Right lobe of liver (tissue), 6 donors: ENCODE measurements at places on chromosomes 2 and 18.

GRCh38 chr2:48906633-48907032 is 151.1 kb upstream of the LHCGR start:
- no peak for DNase-seq

- DNase-seq, result no peak
These were observed 153.3 kb upstream of the ITGA6 start for GRCh38 chr2:172273910-172274571.

DNA sequence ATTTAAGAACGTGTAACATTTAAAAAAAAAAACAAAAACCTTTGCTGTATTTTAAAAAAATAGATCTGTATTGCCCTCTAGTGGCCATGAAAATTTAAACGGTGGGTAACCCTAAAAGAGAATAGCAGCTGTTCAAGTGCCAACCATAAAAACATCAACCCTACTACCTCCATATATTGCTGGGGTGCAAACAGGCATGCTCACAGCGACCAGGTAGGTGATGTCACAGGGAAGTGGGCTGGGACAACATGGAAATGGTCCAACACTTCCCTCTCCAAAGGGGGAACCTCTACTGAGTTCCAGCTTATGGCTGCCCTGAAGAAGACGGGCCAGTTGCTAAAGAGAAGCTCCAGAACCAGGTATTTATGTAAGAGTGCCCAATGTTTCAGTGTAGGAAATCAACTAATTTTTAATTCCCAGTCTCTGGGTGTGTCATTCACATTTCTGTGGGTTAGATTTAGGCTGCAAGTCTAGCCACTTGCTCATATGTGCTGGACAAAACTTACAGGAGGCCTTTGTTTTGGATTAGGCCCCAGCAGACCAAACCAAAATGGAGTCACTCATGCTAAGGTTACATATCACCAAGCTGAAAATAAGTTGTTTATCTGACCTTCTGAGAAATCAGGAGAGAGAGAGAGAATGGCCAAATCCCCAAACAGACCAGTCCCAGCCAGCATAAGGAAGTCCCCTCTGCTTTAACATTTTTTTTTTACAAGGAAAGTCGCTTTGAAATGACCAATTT is 54.5 kb downstream of the SKA1 start:
- DNase-seq, result no peak

- no peak for DNase-seq
These were observed 15.1 kb downstream of the TRAK2 start for GRCh38 chr2:201436141-201436540.

- DNase-seq, result no peak
These were observed 51.8 kb downstream of the PSD4 start for GRCh38 chr2:113225263-113226259.

DNA sequence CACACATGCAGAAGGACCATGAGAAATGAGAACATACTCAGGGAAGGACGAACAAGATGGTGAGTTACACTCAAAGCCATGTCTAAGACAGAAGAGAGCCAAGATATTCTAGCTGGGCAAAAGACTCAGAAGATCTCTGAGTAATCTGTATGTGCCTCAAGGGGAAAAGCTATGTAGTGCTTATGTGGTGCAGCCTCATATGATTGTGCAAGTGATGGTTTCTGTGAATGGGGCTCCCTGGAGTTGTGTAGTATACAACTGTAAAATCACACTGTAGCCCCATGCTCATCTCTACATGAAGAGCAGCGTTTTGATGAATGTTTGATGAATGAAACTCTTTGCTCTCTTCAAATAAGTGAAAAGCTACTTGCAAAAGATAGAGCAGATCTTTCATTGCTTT is 57.5 kb downstream of the OSR1 start:
- DNase-seq, result no peak

DNA sequence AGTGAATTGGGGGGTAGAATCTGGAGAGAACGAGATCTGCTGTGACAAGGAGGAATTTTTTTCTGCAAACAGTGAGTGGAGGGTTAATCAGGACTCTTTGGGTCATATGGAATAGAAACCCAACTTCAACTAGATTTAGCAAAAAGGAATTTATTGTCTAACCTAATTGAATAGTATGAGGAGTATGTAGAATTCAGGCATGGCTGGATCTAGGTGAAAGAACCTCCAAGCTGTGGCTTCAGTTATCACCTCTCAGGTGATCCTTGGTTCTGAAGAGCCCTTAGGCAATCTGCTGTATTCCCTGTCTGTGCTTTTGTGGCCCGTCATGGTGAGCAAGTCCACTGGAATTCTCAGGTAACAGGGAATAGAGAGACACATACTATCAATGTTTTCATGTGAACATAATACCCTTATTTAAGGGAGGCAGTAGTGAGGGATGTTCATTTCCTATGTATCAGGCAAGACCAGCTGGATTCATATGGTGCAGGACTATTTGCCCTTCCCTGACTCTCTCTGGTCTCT is 164.7 kb downstream of the ALPK2 start:
- no peak for DNase-seq

- DNase-seq, result peak; percentile 27
These were observed 152.3 kb downstream of the MEIS1 start for GRCh38 chr2:66587216-66587615.

GRCh38 chr2:226873826-226874225 is 38.0 kb downstream of the RHBDD1 start:
- no peak for DNase-seq

DNA sequence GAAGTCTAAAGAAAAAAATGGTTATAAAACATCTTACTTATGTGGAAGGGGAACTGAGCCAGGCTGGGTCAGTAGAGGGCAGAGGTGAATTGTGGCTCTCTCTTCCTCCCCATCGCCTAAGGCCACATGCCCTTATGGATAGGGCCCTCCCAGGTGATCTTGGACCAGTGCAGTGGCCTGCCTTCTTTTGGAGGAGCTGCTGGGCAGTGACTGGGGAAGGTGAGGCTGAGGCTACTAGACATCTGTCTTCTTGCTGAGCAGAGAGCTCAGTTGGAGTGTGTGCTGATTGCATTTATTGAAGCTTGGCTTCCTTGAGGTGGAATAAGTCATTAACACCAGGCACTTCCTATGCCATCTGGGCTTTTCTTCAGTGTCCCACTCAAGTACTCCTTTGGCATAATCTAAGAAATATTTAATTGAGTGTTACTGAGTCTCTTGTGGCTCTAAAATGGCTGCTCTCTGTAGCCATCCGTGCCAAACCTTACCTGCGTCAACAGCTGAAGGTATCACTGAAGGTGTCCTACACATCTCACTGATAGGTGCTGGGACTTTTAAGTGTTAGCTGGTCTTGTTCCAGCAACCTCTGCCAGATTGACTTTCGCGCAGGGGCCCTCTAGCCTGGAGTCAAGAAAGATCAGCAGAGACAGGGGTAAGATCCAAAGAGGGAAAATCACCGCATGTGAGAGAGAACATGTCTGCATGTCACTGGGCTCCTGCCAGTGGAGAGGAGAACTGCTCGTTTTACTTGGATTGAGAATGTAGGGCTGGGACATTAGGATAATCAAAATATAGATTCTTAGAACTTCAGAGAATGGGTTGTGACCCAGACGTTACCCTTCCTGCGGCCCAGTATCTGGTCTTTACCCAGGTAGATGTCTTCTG is 256.1 kb downstream of the LTBP1 start:
- no peak for DNase-seq

GRCh38 chr18:24039671-24040070 is 25.1 kb downstream of the TTC39C start:
- DNase-seq, result no peak

- no peak for DNase-seq
These were observed 635 bp downstream of the SETBP1 start for GRCh38 chr18:44681076-44681970.

DNA sequence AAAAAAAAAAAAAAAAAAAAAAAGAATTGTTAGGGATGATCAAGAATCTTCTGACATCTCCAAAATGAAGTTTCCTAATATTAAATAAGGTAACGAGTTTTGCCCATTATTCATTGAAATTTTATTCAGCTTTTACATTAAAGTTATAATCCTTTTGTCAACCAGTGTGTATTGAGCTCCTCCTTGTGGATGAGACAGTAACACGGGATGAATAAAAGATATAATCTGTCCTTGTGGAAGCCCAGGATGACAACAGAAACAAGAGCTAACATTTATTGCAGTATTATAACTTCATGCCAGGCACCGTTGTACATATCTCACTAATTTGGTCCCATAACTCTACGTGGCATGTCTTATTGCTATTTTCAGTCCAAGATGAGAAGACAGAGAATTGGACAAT is 33.4 kb upstream of the SERPINB7 start:
- DNase-seq, result no peak

DNA sequence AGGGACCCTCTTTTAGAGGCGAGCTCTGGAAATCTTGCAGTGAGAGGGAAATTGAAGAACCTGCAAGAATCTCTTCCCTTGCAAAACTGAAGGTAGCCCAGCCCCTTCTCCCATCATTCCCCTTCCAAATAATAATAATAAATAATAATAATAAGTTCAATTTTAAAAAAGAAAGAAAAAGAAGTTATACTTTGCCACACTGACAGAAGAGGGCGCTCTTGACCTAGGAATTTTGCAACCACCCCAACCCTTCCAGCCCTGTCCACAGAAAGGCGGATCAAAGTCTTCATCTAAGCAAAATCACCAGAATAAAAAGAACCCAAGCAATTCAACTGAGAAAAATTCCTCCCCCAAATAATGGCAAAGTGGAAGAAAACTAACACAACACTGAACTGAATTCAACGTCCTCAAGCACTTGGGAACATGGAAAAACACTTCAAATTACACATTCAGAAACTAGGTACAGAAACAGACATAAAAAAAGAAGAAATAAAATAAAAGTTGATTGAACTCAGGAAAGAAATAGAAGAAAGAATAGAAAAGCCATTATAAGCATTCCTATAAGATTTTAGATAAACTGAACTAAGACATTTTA is 98.9 kb upstream of the GLS start:
- DNase-seq, result peak; percentile 56

GRCh38 chr18:62209046-62209445 is 22.0 kb downstream of the RELCH start:
- DNase-seq, result no peak

DNA sequence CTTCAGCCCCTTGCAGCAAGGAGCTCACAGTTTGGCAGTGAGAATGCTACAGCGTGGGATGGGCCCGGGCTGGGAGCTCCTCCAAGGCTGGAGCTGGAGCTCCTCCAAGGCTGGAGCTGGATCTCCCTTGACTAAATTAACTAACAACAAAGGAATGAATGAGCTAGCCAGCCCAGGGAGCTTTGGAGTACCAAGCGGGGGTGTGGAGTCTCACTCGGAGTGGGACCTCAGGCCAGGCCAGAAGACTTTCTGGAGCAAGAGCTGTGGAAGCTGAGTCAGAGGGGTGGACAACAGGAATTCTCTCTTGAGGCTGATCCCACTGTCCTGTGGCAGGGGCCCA is 244.7 kb upstream of the HS6ST1 start:
- DNase-seq, result no peak

- peak; percentile 68 for DNase-seq
These were observed 4.4 kb downstream of the NFATC1 start for GRCh38 chr18:79400091-79400590.

DNA sequence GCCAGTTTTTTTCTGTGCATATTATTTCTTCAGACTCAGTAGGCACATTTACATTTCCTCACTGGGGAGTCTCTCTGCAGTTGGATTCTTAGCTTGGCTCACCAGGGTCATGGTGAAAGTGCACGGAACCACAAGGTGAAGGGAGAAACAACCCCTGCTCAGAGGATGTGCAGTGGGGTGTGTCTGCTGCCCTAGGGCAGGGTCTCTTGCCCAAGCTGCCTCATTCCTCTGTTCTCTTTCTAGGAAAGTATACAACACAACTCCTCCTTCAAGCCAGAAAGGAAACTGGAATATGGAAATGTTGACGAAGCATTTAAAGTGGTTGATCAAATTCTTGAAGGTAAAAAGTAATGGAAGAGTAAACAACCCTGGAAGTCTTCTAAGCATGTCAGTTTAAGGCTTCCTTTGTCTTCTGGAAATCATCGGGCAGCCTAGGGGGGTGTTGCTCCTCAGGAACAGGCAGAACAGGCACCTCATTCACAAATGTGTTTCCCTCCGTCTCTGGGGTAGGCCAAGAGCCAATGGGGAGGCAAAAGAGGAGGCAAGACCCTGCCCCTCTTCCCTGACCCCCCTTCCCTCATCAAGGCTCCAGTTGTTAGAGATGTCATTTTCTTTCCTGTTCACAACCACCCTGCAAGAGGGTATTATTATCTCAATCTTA is 41.4 kb downstream of the AOX1 start:
- no peak for DNase-seq

DNA sequence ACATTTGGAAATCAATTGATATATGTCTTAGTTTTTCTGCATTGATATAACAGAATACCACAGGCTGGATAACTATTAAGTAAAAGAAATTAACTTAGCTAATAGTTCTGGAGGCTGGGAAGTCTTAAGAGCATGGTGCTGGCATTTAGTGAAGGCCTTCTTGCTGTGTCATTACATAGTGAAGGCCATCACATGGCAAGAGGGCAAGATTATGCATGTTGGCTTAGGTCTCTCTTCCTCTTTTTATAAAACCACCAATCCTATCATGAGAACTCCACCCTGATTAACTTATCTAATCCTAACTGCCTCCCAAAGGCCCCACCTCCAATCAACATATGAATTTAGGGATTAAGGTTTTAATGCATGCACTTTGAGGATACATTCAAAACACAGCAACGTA is 225.5 kb upstream of the VRK2 start:
- DNase-seq, result no peak

- DNase-seq, result no peak
These were observed 8.4 kb upstream of the CABYR start for GRCh38 chr18:24130494-24130893.

DNA sequence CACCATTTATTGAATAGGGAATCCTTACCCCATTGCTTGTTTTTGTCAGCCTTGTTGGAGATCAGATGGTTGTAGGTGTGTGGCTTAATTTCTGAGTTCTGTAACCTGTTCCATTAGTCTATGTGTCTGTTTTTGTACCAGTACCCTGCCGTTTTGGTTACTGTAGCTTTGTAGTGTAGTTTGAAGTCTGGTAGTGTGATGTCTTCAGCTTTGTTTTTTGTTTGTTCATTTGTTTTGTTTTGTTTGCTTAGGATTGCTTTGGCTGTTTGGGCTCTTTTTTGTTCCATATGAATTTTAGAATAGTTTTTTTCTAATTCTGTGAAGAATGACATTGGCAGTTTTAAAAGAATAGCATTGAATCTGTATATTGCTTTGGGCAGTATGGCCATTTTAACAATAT is 12.7 kb downstream of the GKN2 start:
- no peak for DNase-seq

DNA sequence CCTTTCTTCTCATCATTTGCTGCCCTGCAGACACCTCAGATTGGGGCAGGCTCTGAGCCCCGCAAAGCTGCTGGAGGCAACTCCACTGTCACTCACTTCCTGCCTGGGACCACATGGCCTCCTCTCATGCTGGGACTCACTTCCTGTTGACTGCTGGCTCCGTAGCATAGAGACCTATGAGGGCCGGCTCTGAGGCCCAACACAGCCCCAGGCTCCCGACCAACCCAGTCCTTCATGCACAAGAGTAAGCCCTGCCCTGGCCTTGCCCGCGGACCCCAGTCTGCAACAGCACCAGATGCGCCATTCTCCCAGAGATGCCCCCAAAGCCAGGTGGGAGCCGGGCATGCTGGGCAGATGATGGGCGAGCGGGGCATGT is 55.7 kb downstream of the DNMT3A start:
- no peak for DNase-seq
